HCT116 (cell line): ENCODE measurements at places on chromosomes 4 and X. TPM values are rescaled to one million over a fixed set of nuclear protein-coding genes. Genes with fewer than 3 reads are reported as not detected.

The TSC22D3 gene
- total RNA-seq, result 24.6 TPM

The MAGEB1 gene
- 0.69 TPM for total RNA-seq

The PAGE2B gene
- total RNA-seq, result not detected

The RPS6KA6 gene
- not detected for total RNA-seq

DNA sequence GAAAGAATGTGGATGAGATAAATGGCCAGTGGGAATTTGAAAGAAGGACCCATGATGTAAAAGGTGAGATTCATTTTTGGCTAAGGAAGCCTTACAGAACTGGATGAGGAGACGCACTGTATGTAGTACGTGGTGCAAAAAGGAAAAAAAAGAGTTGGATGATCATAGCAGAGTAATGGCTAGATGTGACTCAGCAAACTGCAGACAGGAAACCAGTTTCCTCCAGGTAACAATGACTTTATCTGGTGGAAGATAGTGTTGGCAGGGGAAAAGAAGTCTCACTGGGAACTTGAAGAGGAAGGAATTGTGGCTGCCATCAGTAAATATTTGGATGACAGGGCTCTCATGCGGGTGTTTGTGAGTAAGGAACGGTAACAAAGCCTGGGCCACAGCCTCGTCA, 243.2 kb downstream of the CPE start:
- DNase-seq, result no peak

GRCh38 chrX:66994729-66995128, 355.9 kb upstream of the EDA2R start:
- DNase-seq, result no peak

- DNase-seq, result peak; percentile 35
These were observed at the start of gene GLOD5 for GRCh38 chrX:48761674-48762471. Gene GLOD5, plus strand, starts transcription at chrX:48761747. Its CDS starts 44 bp downstream, at chrX:48761791.

- DNase-seq, result no peak
These were observed 136.6 kb upstream of the SPRY1 start for GRCh38 chr4:123259676-123260646.

GRCh38 chrX:117002981-117003380, 540.2 kb upstream of the CT83 start:
- no peak for DNase-seq

- DNase-seq, result no peak
These were observed 1364.1 kb downstream of the ARAP2 start for GRCh38 chr4:34880246-34880645.

DNA sequence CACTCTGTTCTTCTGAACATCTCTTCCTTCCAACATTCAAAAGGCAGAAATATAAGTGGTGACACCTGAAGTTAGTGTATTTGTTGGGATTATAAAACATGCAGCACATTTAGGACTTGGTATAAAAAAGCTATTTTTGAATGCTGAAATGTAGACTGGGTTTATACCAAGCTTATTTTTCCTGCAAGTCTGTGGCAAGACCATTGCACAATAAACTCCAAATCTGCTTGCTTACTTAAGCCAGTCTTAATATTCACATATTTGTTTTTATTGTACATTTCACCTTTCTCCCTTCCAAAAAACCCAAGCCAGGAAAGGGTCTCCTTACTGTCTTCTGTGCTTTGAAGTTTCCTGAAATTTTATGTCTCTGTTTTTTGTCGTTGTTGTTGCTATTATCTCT, 63.7 kb downstream of the FHIP1A start:
- no peak for DNase-seq

DNA sequence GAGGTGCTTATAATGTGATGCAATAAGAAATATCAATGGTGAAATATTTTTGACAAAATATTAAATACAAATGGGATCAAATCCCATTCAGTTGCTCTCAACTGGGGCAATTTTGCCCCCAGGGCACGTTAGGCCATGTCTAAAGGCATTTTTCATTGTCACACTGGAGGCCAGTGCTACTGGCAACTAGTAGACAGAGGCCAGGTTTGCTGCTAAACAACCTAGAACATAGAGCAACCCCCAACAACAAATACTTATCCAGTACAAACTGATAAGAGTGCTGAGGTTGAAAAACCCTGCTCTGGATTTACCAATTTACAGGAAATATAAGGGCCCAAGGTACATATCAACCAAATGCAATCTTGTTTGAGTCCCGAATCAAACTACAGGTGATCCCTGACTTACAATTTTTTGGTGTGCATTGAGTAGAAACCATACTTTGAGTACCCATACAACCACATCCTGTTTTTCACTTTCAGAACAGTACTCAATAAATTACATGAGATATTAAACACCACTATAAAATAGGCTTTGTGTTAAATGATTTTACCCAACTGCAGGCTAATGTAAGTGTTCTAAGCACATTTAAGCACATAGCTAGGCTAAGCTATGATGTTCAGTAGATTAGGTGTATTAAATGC, 237.5 kb downstream of the HNRNPD start:
- DNase-seq, result no peak
